ENCODE measurements at places on chromosomes 1 and 21.

DNA sequence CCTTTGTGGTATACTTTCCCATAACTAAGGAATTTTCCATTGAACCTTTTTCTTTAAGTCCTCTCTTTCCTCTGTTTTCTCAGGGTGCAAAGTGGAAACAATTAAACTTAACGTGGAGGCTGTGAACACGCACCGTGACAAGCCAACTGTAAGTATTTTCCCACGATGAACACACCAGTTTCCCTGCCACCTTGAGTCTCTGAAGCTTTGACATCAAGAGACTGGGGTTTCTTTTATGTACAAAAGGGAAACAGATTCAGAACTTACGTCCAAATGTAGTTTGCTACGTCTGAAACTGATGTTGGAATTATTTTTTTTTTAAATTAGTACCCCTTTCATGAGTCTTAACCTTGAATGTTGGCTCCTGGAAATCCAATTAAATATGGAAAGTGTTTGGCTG lies 17.2 kb upstream of the C4BPB start:
- no peak for DNase-seq

GRCh38 chr21:21241391-21241790 lies 243.2 kb downstream of the NCAM2 start:
- DNase-seq, result no peak

DNA sequence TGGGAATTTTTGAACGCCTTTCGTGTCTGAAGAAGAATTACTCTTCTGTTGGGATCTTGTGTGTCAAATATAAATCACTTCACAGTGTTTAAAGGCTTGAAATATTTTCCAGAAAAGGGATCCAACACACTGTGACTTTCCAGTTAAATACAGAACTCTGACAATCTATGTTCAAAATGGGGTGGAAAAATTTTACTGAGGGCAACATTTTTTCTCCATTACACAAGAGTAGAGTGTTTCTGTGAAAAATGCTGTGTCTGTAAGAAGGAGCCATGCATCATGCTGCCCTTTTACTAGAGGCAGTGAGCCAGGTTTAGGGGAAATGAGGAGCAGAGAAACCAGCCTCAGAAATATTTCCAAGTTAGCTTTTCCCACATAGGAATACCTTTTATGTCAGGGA lies 86.5 kb downstream of the VPS13D start:
- no peak for DNase-seq

DNA sequence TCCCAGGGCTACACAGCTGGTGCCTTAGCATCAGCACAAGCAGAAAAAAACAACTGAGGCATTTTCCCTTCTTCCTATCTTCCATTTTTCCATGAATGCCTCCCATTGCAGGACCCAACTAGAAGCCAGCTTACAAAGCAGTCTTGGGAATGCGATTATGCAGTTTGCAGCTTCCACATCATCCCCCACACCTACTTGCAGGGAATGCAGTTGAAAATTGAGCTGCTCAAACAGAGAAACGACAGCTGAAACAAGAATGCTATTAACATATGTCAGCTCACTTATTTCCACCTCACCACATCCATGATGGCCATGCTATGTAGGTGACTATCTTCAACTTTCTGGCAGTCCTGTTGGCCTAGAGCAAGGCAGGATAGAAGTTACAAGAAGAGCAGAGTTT lies 150.6 kb upstream of the KCTD3 start:
- DNase-seq, result no peak

GRCh38 chr1:192538407-192539296 lies 36.9 kb upstream of the RGS1 start:
- DNase-seq, result no peak

- no peak for DNase-seq
Observed at GRCh38 chr1:206439205-206439604, 31.1 kb upstream of the IKBKE start.

- DNase-seq, result no peak
Observed at GRCh38 chr1:19049128-19049768, 92.8 kb upstream of the IFFO2 start.

GRCh38 chr1:239155466-239156091 lies 230.8 kb upstream of the CHRM3 start:
- no peak for DNase-seq

DNA sequence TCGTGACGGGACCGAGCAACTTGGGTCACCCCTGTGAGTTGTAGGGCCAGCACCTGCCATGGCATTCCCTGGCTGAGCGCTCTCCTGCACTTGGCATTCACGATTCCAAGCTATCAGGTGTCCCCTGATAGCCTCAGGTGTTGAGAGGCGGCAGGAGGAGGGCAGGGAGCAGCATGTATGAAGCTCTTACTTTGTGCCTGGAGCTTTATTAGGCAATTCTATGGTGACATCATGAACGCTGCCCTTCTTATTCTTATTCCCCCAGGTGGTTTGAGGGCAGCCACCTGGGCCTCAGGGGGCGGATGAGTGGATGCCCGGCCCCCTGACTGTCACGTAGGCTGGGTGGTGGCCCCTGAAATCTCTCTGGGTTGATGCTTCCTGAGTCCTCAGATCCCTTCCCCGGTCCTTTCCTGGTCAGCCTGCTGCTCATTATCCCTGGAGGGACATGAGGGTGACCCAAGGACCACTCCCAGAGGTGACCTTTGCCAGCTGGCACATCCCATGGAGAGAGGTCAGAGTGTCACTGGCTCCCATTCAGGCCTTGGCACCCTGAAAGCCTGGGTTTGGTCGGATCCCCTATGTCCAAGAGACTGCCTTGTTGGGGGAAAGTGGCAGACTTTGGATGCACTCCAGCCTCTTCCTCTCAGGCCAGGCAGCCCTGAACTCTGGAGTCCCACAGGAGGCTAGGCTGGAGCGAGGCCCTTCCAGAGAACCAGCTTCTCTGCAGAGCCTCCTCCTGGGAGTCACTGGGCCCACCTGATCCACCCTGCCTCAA lies 51.9 kb downstream of the SPSB1 start:
- DNase-seq, result no peak

DNA sequence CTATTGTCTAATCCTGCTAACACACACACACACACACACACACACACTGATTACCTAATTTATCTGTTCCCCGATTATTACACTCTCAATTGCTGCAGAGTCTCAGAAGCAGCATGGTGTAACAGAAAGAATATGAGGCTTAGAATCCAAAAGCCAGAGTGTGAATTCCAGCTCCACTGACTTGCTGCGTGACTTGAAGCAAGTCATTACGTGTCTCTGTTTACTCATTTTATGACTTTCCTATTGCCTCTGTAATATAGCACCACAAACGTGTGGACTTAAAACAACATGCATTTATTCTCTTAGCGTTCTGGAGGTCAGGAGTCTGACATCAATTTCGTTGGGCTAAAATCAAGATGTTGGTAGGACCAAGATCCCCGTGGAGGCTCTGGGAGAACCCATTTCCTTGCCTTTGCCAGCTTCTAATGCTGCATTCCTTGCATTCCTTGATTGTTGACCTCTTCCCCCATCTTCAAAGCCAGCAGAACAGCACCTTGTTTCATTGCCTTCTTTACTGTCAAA lies 55.9 kb upstream of the ATP5PO start:
- no peak for DNase-seq

- DNase-seq, result no peak
Observed at GRCh38 chr1:217369271-217369981, 261.5 kb downstream of the GPATCH2 start.

DNA sequence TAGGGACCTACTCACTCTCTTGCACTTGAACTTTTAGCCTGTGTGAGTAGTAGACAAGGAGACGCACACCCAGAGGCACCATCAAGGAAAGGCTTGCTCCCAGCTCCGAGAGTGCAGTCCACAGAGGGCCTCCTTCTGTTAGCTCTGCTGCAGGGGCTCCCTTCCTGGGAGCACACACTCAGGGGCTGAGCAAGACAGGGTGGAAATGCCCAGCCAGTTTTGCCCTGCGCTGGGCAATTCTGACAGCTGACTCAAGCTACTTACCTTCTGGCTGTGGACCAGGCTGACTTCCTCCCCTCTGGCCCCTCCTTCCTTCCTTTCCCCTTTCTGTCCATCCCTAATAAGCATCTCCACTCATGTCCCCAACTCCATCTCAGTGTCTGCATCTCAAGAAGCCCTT lies 449.1 kb downstream of the PTPRU start:
- no peak for DNase-seq

DNA sequence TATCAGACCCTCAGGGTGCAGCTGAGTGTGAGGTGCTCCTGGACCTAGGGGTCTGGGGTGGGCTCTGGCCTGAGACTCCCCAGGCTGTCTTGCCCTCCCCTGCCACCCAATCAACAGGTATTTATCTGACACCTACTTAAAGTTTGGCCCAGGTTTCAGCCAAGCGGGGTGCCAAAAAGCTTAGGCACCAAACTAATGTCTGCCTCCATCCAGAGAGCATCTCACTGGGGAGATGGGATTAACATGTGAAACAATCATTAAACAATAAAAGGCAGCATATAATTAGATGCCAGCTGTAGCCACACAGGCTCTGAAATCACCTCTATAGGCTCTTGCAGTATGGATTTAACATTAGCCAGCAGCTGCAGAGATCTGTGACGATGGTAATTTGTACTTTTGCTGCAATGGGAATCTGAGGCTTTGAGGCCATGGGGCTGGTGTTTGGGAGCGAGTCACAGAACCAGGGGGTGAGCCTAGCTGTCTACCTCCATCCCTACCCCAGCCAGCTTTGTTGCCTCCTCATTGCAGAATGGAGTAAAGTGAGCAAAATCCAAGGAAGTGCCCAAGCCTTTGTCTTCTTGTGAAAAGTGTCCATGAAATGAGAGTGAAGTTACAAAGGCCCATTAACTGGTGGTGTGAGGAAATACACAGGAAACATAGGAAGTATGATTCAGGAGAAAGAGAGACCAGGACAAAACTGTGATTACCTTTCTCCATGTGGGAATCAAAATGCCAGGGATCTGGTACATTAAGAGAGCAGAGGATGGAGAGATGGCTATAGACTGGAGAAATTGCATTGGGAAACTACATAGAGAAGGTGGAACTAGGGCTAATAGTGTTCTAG lies 36.1 kb downstream of the EIF2D start:
- DNase-seq, result no peak

DNA sequence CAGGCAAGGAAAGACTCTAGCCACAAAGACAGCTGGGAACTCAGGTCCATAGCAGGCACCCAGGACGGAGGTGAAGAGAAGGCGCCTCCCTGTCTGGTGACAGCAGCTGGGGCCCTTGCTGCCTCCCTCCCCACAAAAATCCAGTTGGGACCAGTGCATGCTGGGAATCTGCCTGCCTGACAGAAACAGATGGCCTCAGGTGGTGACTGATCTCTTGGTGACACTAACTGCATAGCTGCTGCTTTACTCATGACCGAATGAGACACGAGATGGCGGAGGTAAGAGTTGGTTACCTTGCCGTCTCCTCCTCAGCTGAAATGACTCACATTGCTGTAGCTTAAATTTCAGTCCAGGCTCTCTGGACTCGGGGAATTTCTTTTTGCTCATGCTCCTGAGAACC lies 130.3 kb downstream of the FGGY start:
- no peak for DNase-seq

DNA sequence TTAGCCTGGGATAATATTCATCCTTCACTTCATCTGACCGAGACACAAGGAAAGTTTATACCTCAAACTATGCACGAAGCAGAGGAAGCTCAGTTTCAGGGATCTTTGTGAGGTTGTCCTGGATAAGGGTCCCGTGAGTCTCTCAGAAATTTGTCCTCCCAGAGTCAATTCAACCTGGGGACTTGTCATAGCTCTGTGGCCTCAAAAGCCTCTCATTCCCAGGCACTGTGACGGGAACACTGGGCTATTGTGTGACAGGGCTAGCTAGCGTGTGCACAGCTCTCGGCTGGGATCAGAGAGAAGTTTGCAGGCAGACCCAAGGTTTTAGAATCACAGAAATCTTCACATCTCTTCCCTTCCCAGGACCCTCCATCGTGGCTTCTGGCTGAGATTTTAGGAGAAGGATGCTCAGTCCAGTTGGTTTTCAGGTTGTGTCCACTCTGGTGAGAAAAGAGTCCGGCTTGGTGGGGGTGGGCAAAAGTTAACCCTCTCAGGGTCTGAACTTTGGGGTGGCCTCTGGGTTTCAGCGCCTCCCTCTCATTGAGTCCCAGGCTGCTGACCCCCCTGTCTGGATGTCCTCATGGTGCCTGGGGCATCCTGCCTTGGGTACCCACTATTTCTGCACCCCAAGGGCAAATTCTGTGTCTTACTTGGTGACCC lies 20.4 kb upstream of the LBR start:
- DNase-seq, result no peak

GRCh38 chr1:230289350-230289644 lies 136.8 kb downstream of the PGBD5 start:
- DNase-seq, result no peak

DNA sequence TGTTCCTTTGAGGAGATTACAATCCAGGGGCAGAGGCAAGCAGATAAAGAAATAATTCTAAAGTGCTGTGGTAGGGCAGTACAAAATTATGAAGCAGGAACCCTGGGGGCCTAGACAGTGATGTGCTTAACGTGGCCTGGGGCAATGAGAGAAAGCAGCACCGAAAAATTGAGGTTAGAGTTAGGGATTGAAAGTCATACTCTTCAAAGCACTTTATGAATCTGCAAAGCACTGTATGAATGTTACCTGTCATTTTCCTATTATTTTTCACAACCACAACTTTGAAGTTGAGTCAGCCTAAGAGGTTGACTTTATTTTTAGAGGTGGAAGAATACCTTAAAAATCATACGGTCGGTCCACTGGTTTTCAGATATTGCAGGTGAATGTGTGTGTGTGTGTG lies 183.4 kb upstream of the NFIA start:
- DNase-seq, result no peak

DNA sequence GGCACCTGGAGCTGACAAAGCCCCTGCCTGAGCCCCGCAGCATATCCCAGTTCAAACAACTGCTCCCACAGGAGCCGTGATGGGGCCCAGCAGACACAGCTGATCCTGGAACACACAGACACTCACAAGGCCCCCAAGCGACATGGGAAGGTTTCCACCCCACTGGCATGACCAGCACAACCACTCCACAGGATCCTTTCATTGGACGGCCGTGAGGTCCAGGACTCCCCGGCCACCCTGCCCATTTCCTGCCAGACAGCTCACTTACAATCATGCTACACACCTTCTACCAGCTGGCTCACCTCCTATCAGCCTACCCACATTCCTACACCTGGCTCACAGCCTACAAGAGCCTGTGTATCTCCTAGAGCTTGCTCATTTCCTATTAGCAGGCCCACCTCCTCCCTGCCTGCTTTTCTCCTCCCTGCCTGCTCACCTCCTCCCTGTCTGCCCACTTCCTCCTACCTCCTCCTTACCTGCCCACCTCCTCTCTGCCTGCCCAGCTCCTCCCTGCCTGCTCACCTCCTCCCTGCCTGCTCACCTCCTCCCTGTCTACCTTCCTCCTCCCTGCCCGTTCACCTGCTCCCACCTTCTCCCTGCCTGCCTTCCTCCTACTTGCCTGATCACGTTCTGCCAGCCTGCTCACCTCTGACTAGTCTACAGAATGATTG lies 73.9 kb downstream of the MATN1 start:
- DNase-seq, result no peak

Measured in activated naive CD4-positive, alpha-beta T cell (primary cell).